Thoracic aorta endothelial cell (primary cell): ENCODE measurements at places on chromosomes 6 and 20. TPM values are rescaled to one million over a fixed set of nuclear protein-coding genes. Genes with fewer than 3 reads are reported as not detected.

Gene TUBB2A
- 39.9 and 44.9 TPM in 2 replicates for total RNA-seq

Gene SMOC2
- not detected in 2 replicates for total RNA-seq

Gene ASIP
- total RNA-seq = not detected in 2 replicates

Gene PTP4A1
- 66.6 and 81.5 TPM in 2 replicates for total RNA-seq

Gene SPO11
- total RNA-seq = not detected in 2 replicates

Gene STX11
- 7.0 and 11.3 TPM in 2 replicates for total RNA-seq

Gene TSBP1
- not detected in 2 replicates for total RNA-seq

Gene SMPD2
- total RNA-seq = 8.4 and 11.8 TPM in 2 replicates

Gene VNN1
- 0.07 TPM in 1 of 2 replicates, not detected in the other for total RNA-seq

Gene CLDN20
- total RNA-seq = not detected in 2 replicates

Gene ADGRB3
- total RNA-seq = under 0.01 TPM in 1 of 2 replicates, not detected in the other

Gene SLX4IP
- total RNA-seq = 5.1 and 5.8 TPM in 2 replicates

Gene POPDC3
- 0.14 and 2.1 TPM in 2 replicates for total RNA-seq

Gene TJAP1
- total RNA-seq = 12.6 and 15.6 TPM in 2 replicates

Gene LIN28B
- not detected in 2 replicates for total RNA-seq

Gene MROH8
- total RNA-seq = 1.5 and 1.9 TPM in 2 replicates

Gene PRKN
- 0.29 and 2.1 TPM in 2 replicates for total RNA-seq

Gene CGA
- total RNA-seq = not detected in 2 replicates

Gene ERVFRD-1
- not detected in 2 replicates for total RNA-seq
